ENCODE measurements at places on chromosomes 13 and 19. TPM values are rescaled to one million over a fixed set of nuclear protein-coding genes. Genes with fewer than 3 reads are reported as not detected.

DNA sequence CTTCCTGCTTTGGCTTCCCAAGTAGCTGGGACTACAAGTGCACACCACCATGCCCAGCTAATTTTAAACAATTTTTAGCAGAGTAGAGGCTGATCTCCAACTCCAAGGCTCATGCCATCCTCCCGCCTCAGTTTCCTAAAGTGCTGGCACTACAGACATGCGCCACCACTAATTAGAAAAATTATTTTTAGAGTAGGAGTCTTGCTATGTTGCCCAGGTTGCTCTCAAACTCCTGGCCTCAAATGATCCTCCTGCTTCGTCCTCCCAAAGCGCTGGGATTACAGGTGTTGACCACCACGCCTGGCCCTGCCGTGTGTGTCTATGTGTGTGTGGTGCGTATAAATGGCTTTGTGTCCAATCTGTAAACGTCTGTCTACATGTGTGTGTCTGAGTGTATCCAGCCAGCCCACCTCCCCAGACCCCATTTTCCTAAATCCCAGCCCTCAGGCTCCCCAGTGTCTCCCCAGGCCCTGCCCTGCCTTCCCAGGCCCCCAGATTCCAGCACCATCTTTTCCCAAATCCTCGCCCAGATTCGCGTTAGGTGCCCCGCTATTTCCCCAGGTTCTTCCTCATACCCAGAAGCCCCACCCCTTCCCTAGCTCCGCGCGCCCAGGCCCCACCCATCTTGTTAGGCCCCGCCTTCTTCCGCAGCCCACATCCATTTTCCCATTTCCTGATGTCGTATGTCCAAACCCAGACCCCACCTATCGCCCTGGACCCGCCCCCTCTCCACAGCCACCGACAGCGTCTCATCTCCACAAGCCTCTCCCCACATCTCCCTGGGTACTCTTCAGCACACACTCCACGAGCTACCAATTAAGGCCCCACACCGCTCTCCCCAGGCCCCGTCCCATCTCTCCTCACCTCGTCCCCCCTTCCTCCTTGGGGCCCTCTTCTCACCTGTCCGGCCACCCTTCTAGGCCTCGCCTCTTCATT lies 24.9 kb downstream of the SLC8A2 start:
- DNase-seq, result no peak

DNA sequence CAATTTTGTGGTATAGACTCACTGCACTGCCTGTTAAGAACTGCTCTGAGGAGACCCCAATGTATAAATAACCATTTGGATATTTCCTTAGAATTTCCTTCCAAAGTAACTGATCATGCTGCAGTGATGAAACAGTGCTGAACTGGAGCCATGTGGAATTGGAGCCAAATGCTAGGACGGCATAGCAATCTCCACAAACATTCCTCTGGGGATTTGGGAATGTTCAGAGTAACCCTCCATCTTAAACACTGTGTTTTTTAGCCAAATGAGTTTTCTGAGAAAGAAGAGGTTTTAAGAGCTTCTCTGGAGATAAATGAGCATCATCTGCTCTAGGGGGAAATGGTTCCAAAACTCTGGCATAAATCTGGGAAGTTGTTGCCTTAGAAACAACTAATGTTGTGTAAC lies 98.2 kb downstream of the OLFM4 start:
- DNase-seq, result peak; percentile 38

GRCh38 chr19:45595814-45596213 lies 6.2 kb downstream of the GPR4 start:
- DNase-seq, result peak; percentile 48

- DNase-seq, result peak; percentile 52
Observed at GRCh38 chr13:106917024-106917571, 349.2 kb upstream of the ARGLU1 start.

- DNase-seq, result no peak
Observed at GRCh38 chr13:110562036-110562597, 595 bp upstream of the RAB20 start.

GRCh38 chr13:66657165-66657881 lies 572.8 kb downstream of the PCDH9 start:
- peak; percentile 79 for DNase-seq

- DNase-seq, result no peak
Observed at GRCh38 chr19:17933414-17934129, 757 bp downstream of the CCDC124 start.

DNA sequence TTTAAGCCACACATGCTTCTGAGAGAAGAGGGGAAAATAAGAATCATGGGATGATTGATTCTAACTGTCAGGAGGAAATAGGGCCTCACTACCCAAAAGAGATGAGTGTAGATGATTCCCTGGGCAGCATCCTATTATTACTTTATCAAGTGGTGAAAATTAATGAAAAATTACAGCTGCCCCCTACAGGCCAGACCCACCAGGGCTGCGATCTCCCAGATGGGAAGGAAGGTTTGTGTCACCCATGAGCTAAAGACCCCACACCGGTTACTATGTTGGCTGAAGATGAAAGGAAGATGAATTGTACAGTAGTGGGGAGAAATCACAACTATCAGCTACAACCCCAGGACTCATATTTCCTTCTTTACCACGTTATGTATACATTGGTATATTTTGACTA lies 49.5 kb downstream of the RFC3 start:
- DNase-seq, result no peak

- no peak for DNase-seq
Observed at GRCh38 chr13:34376483-34376882, 558.5 kb downstream of the RFC3 start.

DNA sequence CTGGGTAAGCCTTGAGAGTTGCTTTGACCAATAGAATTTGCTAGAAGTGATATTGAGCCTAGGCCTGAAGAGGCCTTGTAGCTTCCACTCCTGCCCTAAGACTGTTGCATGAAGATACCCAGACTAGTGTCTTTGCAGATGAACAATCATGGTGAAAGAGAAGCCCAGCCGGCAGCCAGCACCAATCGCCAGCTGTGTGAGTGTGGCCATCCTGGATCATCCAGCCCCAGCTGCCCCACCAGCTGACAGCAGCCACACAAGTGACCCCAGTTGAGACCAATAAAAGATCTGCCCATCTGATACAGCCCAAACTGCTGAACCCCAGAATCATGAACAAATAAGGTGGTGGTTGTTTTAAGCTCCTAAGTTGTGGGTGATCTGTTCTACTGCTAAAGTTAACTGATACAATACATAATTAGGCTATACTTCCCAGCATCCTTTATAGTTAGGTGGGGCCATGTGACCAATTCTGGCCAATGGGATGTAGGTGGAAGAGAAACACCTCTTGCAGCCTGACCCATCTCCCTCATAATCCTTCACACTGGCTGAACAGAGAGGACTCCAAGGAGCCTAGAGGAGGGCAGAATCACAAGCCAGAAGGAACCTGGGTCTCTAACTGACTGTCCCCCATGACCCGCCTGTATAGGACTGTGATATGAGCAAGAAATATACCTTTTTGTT lies 9.4 kb upstream of the ZNF428 start:
- no peak for DNase-seq

DNA sequence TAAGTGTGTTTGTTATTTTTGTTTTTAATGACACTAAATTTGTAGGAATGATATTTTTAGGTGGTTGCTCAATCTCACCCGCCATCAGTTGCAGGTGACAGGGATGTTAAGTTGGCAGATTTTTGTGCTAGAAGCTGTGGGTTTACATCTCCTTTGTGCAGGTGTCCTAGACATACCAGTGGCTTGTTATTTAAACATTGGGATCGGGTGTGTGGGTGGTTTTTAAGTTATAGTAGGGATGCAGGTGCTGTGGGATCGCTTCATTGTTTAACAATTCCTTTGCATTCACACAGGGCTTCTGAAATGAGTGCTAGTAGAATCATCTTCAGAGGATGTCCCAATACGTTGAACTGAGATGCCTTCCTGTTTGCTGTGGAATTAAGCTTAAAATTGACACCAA lies 100.0 kb downstream of the SHISA2 start:
- no peak for DNase-seq

DNA sequence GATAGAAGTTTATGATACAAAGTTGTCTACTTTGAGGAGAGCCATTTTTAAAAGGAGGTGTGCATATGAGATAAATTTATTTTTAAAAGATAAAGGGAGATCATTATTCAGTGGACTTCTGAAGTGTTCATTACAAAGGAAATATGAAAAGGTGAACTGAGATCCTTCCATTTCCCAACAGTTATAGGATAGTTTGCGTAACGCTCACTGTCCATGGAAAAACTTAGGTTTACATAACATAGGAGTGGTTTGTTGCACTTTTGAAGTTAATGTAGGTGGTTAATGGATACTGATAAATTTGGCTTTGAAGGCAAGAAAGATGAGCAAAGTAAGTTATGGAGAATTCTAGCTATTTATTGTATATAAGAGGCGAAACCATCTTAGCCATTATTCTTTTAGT lies 92.5 kb downstream of the WDFY2 start:
- DNase-seq, result no peak

DNA sequence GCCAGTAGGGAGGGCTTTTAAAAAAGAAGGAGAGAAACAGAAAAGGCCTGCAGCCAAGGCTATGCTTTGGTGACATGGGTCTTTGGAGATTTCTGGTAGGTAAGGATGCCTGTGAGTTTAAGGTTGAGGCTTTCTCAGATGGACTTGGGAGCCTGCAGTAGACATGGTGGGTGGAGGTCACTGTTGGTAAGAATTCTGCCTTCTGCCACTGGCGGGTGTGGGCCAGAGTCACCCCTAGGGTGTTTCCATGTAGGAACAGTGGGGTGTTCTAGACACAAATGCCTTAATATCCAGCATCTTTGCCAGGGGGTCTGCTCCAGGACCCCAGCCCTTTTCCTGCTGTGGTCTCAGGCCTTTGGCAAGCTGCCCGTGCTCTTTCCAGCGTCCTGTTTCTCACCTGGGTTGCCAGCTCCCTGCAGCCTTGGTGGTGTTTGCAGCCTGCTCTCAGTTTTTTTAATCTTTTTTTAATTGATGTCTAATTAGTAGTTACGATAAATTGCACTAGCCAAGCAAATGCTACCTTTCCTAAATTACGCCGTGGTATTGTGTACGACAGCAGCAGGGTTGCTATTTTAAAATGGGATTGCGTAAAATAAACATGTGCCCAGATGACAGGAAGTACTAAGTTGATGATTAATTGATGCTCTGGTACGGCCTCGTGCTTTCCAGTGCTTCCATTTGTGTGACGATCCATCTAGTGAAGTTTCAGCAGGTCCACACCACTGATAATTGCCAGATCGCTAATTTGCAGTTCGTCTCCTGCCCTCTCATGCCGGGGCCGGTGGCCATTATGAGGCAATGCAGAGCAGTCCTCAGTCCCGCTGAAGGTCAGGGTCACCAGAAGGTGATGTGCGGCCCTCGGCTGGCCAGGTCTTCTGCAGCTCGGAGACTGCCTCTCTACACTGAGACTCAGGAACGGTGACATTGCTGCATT lies 35.3 kb upstream of the NPAS1 start:
- peak; percentile 70 for DNase-seq

DNA sequence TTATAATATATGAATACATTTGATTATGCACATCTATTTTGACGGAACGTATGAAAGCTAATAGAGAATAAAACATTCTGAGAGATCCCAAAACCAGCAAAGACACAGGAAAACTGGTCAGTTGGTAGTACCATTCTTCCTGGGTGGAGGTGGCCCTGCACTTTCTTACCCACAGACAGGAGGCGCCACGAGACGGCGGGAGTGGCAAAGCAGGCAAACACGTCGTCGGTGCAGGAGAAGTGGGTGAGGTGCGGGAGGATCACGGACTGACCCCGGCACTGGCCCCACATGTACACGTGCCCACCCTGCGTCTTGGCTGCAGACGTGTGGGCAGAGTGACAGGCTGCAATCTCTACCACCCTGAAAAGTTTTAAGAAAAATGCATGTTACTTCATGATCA lies 36.1 kb downstream of the RCBTB1 start:
- no peak for DNase-seq

GRCh38 chr13:36344886-36345437 lies 1.2 kb downstream of the SPART start:
- no peak for DNase-seq

DNA sequence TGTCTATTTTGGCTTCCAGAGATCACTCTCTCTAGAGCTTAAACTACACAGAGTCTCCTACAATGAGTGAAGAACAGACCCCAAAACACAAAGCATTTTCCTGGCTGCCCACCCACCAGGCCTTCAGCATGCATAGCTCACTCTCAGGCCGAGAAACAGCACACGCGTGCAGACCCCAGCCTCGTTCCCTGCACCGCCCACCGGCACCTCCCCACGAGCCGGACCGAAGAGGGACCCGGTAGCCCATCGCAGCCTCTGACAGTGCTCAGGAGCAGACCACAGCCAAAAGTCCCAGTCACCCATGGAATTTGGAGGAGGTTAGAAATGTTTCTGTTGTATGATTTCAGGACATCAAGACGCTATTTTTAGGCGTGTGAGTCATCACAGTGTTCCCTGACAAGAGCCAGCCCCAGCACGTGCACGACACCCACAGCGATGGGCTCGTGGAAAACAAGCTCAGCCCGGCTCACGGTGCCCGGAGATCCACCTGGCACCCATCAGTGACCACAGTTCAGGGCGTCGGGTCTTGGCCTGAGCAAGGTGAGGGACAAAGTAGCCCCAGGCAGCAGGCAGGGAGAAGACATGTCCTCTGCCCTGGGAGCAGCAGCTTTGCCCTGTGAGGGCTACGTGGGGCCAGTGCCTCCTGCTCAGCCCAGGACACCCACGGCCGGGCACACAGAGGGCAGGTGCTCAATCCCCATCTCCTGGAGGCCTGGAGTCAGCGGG lies 50.1 kb upstream of the SPACA7 start:
- peak; percentile 43 for DNase-seq

- no peak for DNase-seq
Observed at GRCh38 chr19:17570791-17571190, 15.3 kb downstream of the COLGALT1 start.

GRCh38 chr13:26949701-26950502 lies 189.3 kb upstream of the GPR12 start:
- no peak for DNase-seq

DNA sequence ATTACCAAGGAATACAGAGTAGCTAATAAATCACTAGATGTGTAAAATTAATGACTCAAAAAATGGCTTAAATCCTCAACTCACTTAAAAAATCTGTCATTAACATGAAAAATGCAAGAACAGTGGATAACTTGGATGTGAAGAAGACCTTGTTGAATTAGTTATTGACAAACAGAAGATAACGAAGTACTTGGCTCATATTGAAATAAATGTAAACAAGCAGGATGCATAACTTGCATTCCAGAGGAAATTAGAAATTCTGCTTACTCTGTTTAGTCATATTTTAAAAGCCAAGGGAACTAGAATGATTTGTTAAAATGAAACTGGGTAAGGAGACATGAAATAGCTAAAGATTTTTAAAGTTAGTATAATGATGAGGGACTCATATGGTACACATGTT lies 1812.2 kb downstream of the PCDH9 start:
- DNase-seq, result no peak

The CTXN1 gene
- 0.20 TPM for total RNA-seq

The ALOX5AP gene
- total RNA-seq, result 10.1 TPM

The FCER2 gene
- 0.17 TPM for total RNA-seq

The KLK14 gene
- 0.89 TPM for total RNA-seq

The BCL3 gene
- total RNA-seq, result 14.5 TPM

The ZNF223 gene
- 2.3 TPM for total RNA-seq

The DDX39A gene
- total RNA-seq, result 32.4 TPM

The PEAK3 gene
- 0.87 TPM for total RNA-seq

The SERP2 gene
- total RNA-seq, result 12.4 TPM

Measured in left ventricle myocardium superior (tissue), 1 donor.